ENCODE measurements at places on chromosomes 12 and 14. TPM values are rescaled to one million over a fixed set of nuclear protein-coding genes. Genes with fewer than 3 reads are reported as not detected.

SYNDIG1L gene
- total RNA-seq = not detected

LRP10 gene
- total RNA-seq = 111 TPM

GRCh38 chr12:95574799-95575452 is 23.6 kb upstream of the USP44 start:
- DNase-seq = no peak

GRCh38 chr14:69092840-69093422 is 60.0 kb downstream of the DCAF5 start:
- DNase-seq = no peak

DNA sequence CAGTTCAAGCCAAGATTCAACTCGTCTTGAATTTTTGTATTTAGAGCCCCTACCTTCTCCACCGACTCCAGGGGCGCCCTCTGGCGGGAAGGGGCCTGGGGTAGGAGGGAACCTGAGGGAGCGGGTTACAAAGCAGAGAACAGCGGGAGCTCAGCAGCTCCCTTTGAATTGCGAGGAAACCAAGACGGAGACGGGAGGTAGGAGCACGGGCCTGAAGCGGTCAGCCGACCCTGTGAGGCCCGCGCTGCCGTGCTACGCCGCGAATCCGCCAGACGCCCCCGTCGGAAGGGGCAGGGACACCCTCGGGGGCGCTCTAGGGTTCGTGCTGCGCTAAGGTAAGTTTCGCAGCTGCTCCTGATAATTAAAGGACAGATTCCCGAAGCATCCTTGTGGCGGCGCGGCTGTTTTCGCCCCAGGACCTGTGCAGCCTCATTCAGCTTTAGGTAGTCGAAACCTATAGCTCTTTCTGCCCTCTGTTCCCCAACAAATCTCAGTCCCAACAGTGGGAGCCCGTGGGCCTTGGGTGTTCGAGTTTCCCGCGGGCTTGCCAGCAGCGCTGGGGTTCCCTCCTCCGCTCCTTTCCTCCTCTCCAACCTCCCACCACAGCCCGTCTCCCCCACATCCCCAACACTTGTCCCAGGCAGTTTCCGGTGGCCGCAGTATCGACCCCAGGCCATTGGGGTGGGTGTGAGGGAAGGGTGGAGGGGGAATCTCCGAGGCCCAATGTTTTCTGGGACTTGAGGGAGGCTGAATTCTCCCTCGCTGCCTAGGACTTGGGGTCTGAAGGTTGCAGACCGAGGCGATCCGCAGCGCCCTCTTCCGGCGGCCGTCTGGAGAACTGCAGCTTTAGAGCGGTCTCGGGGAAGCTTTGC is 5.1 kb upstream of the NKX2-1 start:
- no peak for DNase-seq

GRCh38 chr14:29716150-29716549 is 211.5 kb downstream of the PRKD1 start:
- no peak for DNase-seq

GRCh38 chr14:103905842-103906456 is 22.3 kb upstream of the TDRD9 start:
- DNase-seq = no peak

- no peak for DNase-seq
These were observed 174.5 kb downstream of the CALM1 start for GRCh38 chr14:90571149-90571947.

All from CD4-positive, CD25-positive, alpha-beta regulatory T cell (primary cell).